BJ (cell line): ENCODE measurements at places on chromosomes 4 and X.

DNA sequence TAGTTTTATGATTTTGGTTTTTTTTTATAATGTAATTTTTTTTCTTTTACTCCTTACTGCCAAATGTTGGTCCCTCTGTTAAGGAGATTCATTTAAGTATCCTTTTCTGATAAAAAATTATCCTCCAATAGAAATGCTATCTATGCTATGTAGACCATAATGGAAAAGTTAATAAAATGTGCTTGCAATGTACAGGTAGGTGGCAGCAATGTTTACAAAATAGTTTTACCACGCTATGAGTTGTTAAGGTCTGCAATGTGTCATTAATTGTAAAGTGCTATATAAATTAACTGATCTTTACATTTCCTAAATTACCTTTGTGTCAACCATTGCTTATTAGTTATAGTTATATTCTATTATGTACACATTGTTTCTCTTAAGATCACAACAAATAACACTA is 3.8 kb upstream of the CENPC start:
- no peak for DNase-seq

- DNase-seq, result no peak
Observed at GRCh38 chr4:48668254-48669017, 111.6 kb downstream of the FRYL start.

DNA sequence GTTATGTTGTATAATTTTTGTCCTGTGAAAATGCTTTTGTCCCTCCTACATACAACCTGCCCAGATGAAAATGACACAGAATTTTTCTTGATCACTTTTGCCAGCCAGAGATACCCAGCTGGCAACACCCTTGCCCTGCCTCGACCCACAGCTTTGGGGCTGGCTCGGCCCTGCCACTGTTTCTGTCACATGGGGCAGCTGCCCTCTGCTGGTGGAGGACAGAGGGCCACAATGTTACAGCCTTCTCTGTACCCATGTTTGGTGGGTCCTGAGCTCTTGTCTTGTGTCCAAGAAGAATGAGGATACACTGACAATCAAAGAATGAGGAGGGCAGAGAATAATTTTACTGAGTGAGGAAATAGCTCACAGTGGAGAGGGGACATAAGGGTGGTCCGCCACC is 31.1 kb downstream of the BMP15 start:
- no peak for DNase-seq

- DNase-seq, result no peak
Observed at GRCh38 chr4:115664285-115664684, 550.9 kb upstream of the NDST4 start.

- no peak for DNase-seq
Observed at GRCh38 chr4:73259571-73260090, 1.0 kb upstream of the ANKRD17 start.

DNA sequence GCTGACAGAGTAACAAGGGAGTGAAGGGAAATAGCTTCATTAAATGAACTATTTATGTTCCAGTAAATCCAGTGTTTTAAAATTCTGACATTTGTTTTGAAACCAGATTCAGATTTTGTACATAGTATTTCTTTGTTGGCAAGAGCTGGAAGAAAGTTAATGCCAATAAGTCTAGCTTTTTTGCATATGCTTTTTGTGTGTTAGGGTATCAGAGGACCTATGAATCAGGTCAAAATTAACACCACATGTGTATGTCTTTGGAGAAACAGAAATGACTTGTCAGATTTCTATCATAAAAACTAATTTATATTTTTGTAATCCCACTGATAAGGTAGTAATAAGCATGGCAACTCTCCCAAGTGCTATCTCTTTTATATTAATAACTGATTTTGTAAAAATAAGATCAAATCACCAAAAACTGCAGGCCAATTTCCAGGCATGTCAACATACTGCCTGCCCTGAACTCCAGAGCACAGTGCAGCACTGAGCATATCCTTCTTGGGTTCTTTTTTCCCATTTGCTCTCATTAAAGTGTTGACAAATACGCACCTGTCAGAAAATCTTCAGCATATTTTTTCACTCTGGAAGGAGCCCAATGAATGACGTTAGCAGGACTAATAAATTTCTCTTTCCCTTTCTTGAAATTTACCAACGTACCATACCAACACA is 65.5 kb downstream of the SH3RF1 start:
- no peak for DNase-seq

- DNase-seq, result no peak
Observed at GRCh38 chrX:19800821-19801374, 86.5 kb downstream of the SH3KBP1 start.

DNA sequence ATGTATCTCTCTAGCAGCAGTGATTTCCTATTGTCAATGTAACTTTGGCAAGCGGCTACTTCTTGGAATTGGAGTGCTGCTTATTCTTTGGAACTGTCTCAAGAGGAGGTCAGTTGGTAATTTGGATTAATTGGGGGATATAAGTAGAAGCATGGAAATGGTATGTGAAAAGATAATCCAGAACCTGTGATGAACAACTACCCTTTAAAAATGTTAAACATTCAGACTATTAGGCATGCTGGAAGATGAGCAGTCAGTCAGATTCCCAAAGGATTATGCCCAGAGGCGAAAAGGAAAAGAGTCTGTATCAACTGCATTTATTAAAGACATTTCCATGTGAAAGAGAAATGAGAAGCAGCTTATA is 62.5 kb downstream of the SEC24D start:
- DNase-seq, result no peak

DNA sequence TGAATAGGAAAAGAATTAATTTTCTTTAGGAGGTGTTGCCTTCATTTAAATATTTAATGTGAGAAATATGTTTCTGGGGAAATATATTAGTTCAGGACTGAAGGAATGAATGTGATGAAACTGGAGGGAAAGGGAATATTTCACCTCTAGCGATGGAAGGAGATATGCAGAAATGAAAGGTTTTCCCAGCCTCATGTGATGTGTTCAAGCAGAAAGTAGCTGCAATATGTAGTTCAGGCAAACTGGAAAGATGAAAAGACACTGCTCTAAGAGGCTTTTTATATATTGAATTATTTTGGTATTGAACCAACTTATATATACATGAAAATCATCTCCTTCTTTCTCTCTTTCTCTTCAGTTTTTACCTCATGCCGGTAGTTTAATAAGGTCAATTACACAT is 3.4 kb downstream of the GRID2 start:
- DNase-seq, result no peak

DNA sequence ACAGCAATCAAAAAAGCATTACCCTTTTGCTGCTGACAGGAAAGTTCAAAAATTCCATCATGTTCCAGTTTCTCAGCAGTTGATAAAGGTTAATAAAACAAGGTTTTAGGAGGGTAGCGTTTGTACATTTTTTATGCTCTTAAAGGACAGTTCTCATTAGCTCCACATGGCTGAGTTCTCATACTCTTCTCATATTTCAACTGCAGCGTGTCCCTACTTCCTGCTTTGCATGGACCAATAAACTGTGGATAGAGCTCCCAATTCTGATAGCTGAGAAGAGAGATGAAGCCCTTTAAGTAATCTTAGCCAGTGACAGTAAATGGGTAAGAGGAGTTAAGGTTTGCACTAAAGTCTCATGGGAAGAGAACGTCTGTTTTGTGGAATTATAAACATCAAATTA is 53.5 kb downstream of the SPANXA2 start:
- DNase-seq, result no peak

- DNase-seq, result no peak
Observed at GRCh38 chr4:169154121-169154520, 116.6 kb downstream of the SH3RF1 start.

- DNase-seq, result no peak
Observed at GRCh38 chrX:334971-335757, 16.6 kb upstream of the GTPBP6 start.

- no peak for DNase-seq
Observed at GRCh38 chr4:128220286-128221235, 67.1 kb downstream of the PGRMC2 start.

- no peak for DNase-seq
Observed at GRCh38 chrX:124827258-124827845, 481.0 kb downstream of the SH2D1A start.

DNA sequence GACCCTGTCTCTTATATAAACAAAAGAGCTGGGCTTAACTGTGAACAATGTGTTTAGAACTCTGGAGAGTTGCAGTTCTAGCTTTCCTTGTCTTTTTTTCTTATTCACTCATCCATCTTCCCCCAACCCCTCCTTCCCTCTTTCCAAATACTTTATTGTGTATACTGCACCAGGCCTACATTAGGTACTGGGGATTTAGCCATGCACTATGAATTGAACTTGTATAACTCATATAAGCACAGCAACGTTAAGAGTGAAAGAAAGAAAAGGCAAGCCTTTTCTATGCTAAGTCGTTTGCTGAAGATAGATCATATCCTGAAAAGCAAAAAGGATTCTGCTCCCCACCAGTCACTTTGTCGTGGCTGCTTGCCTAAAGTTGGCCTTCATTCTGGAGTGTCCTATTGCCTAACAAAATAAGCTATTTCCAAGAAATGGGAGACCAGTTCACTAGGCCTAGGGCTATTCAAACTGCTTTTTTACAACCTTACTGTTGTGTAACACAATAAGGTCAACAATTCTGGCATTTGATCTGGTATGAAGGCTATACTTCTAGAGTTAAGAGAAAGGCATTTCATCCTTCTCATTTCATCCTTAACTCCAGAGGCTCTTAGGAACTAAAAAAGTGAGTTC is 32.2 kb downstream of the CCNI start:
- peak; percentile 63 for DNase-seq

- DNase-seq, result no peak
Observed at GRCh38 chr4:107917500-107917899, 13.8 kb upstream of the CYP2U1 start.

- no peak for DNase-seq
Observed at GRCh38 chr4:84958434-84958833, 8.1 kb downstream of the WDFY3 start.

GRCh38 chr4:146960634-146961033 is 15.0 kb upstream of the TTC29 start:
- no peak for DNase-seq

GRCh38 chr4:168755598-168756477 is 254.2 kb downstream of the CBR4 start:
- no peak for DNase-seq

DNA sequence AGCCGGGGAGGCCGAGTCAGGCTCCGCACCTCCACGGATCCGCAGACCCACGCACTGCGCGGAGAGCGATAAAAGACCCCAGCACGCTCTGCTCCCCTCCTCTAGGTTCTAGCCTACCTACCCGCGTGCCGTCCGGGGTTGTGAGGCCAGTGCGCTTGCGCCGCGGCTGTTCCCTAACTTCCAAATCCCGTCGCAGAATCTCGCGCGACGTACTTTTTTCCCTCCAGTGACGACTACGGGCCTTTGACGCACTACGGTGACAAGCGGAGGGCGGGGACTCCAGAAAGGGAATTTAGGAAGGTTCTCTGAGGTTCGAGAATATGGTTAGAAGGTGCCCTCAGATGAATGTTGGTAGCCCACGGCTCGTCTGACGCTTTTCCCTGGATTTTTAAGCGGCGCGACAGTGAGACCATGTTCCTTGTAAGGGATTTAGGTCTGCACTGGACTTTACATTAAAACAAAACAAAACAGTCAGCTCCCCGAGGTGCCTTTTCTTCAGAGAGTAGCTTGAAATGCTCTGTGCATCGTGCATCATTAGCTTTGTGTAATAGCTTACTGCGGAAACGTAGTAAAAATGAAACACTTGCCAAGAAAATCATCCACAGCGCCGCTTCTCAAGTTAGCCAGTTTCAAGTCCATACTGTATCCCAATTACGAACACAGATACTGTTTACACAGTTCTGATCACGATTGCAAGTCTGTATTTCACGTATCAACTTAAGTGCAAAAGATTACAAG is at the start of gene NKRF:
Gene NKRF, minus strand, starts transcription at position 145 of the 738 bp plus-strand sequence.
- DNase-seq, result peak; percentile 51

DNA sequence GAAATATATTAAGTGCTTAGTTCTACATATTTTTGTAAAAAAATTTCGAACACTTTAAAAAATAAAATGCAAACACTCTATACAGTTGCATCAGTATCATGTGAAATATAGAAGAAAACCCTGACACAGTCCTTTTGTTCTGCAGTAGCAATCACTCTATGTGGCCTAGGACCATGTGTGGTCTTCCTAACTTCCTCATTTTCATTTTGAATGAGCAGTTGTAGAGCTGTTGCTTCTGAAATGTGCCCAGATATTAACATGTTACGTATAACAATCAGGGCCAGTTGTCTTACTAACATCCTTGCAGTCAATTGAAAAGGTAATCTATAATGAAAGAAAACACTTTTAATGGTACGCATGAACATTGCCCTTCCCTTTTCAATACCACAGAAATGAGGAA is 107.9 kb downstream of the ZNF827 start:
- DNase-seq, result no peak

- no peak for DNase-seq
Observed at GRCh38 chr4:119581190-119581873, 47.3 kb downstream of the PDE5A start.

GRCh38 chrX:41563876-41564275 is 116.7 kb downstream of the NYX start:
- no peak for DNase-seq

GRCh38 chr4:13355111-13355880 is 128.8 kb downstream of the RAB28 start:
- no peak for DNase-seq

- DNase-seq, result no peak
Observed at GRCh38 chrX:55342533-55343501, 78.1 kb upstream of the PAGE3 start.

GRCh38 chr4:99436976-99437722 is 2.0 kb upstream of the ADH7 start:
- no peak for DNase-seq

DNA sequence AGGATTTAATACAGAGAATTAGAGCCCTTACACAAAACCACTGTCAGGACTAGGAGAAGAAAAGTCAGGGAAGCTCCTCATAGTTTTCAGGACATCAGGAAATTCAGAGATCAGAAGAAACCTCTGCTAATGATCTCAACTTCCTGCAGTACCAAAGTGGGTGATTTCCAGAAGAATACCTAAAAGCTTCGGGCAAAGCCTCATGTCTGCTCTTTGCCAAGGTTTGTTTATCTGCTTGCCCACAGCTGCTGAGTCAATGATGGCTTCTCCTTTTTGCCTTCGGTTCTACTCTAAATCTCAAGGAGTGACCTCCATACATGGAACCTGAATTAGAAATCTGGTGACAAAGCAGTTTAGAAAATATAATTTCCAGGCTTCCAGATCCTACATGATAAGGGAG is 68.4 kb downstream of the USP38 start:
- DNase-seq, result no peak

- no peak for DNase-seq
Observed at GRCh38 chr4:108054025-108054638, 64.4 kb downstream of the HADH start.

DNA sequence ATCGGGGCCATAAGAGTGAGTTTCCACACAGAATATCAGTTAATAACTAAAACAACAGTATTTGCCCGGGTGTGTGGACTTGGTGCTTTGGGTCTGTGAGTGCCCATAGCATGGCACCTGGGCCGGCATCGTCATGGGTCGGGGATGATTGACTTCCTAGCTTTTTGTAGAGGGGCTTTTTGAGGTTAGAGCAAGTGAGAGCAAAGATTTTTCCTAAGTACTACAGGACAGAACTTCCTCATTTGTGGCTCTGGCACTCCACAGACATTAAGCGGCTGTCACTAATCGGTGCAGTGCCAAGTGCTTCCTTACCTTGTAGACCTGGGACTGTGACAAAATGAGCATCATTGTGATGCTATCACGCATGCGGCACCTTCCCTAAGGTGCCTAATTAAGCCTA is 81.0 kb downstream of the SHROOM2 start:
- DNase-seq, result no peak

GRCh38 chrX:10938365-10938923 is 172.7 kb upstream of the HCCS start:
- no peak for DNase-seq

- DNase-seq, result no peak
Observed at GRCh38 chr4:95092766-95093165, 335.0 kb downstream of the BMPR1B start.
